GM18507 (cell line): ENCODE measurements at places on chromosomes 6 and 20.

- no peak for DNase-seq
Observed at GRCh38 chr6:46888031-46888430, 33.7 kb downstream of the ADGRF5 start.

DNA sequence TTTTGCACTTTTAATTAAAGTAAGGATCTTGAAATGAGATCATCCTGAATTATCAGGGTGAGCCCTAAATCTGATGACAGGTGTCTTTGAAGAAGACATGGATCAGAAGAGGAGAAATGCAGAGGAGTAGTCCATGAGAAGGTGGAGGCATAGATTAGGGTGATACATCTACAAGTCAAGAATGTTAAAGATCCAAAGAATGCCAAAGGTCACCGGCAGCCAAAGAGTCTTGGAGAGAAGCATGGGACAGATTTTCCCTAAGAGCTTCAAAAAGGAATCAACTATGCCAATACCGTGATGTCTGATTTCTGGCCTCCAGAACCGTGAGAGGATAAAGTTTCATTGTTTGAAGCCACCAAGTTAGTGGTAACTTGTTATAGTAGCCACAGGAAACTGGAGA, 59.0 kb upstream of the THEMIS start:
- no peak for DNase-seq

DNA sequence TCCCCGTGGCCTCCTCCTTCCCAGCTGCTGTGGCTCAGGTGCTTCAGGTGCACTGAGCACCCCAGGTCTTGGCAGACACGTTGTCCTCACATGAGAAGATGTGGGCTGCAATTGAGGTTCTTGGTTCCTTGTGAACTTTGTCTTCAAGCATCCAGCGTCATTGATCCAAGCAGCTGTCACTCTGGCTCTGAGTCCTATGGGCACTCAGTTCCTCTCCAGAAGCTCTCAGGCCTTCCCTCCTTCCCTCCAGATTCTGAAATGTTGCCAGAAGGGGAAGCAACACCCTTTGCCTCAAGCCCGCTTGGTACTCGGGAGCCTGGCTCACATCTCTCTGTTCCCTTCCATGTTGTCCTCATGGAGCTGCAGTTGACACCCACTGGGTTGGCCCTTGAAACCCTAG, 8.4 kb upstream of the MRGBP start:
- no peak for DNase-seq

GRCh38 chr6:36623547-36624459, 29.6 kb downstream of the SRSF3 start:
- peak; percentile 65 for DNase-seq

DNA sequence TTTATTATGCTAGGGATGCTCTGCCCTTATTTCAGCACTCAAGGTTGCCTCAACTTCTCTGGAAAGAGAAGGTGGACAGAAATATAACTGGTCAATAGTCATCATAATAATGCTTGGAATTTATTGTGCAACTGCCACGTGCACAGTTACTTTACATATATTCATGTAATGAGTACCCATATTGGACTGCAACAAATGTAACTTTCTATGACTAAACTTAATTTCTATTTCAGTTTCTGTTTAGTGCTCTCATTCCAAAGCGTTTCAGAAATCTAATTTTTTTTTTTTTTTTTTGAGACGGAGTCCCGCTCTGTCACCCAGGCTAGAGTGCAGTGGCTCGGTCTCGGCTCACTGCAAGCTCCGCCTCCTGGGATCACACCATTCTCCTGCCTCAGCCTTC, 28.3 kb upstream of the CD83 start:
- no peak for DNase-seq

DNA sequence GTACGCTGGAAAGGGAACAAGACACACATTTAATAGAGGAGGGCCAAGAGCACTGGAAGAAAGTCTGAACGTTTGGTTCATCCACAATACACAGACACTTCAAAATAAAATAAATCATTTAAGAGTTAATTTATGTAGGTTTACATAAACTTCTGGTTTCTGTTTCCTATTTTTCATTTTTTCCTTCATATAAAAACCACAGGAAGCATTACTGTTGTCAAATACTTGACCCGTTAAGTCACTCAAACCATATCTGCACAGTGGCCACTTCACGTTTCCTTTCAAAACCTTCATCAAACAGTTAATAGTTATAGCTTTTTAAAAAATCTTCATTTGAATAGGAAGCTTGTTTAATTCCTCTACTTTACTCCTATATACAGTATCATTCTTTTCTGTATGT, 257.6 kb upstream of the THEMIS start:
- DNase-seq, result no peak

DNA sequence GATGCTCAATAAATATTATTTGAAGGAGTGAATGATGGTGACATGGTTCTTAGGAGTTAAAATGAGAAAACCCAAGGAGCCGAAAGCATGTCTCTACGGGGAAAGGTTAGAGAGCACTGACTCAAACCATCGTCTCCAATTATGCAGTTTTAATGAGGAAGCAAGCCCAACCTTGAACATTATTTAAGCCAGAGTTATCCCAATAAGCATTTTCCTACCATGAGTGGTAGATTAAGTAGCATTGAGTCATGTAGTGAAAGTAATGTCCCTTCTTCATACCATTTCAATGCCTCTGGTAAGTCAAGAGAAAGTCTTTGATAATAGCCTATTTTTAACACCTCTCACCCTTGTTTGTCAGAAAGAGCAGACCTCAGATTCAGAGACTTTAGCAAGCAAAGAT, 13.5 kb downstream of the TSHZ2 start:
- no peak for DNase-seq

- DNase-seq, result no peak
Observed at GRCh38 chr6:76776876-76777275, 686.4 kb downstream of the HTR1B start.

GRCh38 chr6:81998432-81998831, 246.0 kb upstream of the TENT5A start:
- no peak for DNase-seq

GRCh38 chr6:44262467-44263353, 2.6 kb downstream of the NFKBIE start:
- no peak for DNase-seq

GRCh38 chr6:73085443-73085871, 139.8 kb downstream of the KHDC1L start:
- no peak for DNase-seq

GRCh38 chr20:10573273-10573950, 100.4 kb downstream of the JAG1 start:
- no peak for DNase-seq

DNA sequence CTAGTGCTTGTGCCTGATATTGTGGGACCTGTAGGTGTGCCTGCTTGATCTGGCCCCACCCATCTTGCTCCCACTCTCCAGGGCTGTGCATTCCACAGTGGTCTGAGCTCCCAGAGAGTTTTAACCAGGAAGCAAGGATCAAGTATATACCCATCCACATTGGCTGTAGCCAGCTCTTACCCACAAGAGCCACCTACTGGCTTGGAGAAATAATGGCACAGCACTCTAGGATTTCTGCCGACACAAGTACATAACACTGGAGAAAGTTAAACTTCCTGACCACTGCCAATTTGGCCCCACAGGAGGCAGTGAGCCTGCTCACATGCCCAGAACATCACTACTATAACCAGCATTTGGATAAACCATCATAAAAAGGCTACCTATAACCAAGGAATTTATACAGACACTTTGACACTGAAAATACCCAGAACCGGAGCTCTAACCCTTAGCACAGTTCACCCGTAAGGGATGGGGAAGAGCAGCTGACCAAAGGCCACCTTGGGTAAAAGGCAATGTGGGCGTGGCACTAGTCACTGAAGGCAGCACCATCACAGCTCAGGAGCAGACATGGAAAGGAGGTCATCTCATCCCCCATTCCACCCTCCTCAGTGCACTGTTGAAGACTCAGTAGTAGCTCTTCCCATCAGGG, 440.4 kb downstream of the BTBD3 start:
- DNase-seq, result no peak

GRCh38 chr6:7691675-7692452, 34.0 kb upstream of the BMP6 start:
- no peak for DNase-seq

DNA sequence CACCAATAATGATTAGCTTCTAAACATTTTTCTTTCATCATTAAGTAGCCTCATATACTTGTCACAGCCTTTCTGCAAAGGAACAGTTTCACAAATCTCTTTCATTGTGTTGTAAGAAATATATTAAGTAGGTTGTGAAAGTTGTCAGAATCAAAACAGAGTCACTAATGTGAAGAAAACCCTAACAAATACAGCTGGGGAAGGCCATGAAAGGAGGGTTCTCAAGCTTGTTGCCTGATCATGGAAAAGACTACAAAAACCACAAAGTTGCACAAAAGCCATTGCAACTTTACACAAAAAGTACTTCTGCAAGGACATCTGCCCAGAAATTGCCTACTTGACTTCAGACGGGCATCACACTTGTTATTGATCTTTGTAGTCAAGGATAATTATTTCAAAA, 216.1 kb downstream of the ALDH8A1 start:
- no peak for DNase-seq

DNA sequence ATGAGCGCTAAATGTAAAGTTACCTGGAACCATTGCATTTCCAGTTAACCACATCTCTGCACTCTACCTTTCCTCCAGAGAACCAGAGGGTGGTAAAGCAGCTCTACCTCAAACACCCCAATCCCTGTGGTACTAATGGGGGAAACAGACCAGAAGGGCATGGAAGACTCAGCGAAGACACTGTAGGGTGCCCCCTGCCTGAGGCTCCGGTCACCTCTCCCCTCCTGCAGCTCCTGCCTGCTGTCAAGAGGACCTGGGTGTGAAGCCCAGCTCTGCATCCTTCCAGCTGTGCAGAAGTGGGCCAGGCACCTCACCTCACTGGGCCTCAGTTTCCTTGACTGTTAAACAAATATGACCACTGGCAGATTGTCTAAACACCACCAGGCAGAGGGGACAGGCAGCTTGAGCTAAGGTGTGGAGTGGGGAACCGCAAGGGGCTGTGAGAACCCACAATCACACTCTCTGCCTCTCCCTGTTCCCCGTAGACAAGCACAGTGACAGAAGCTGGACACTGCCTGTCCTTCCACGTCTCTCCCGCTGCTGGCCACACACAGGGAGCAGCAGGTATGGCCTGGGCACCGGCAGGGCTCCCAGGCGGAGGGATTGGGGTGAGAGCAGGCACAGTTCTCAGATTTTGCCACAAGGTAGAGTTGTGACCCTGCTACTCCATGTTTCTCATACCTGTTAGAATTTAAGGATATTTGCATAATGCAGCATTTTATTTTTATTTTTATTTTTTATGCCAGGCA, 9.1 kb upstream of the BPIFA2 start:
- no peak for DNase-seq

DNA sequence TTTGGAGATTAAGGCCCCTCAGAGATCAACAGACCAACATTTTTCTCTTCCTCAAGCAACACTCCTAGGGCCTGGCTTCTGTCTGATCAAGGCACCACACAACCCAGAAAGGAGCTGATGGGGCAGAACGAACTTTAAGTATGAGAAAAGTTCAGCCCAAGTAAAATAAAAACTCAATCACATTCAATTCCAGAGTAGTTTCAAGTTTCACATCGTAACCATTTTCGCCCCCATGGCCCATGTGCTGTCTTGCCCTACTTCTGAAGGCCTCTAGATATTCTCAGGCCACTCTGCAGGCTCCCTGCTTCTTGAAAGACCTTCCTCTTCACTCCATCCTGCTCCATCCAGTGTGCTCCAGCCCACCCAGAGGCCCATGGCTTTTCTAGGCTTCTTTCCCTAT, 4.2 kb downstream of the IL17A start:
- DNase-seq, result no peak

- DNase-seq, result no peak
Observed at GRCh38 chr20:51562332-51563173, 20.0 kb upstream of the NFATC2 start.

GRCh38 chr20:53844259-53844658, 226.1 kb downstream of the BCAS1 start:
- DNase-seq, result no peak

- no peak for DNase-seq
Observed at GRCh38 chr6:146357578-146358430, 185.8 kb upstream of the RAB32 start.

DNA sequence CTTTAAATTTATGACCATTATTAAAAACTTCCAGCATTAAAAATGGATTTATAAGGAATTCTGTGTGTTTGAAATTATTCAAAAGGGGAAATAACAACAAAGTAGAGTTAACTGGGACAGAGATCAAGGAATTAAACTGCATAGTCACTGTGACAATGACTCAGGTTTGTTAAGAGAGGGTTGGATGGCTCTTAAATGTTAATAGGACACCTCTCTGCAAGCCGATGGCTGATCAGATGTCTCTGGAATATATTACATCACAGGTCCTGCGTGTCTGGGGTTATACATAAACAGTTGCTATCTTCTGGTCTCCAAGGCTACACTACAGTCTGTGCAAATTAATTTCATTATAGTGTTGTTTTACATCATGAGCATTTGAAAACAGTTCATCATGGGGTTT, 574.3 kb downstream of the COL12A1 start:
- no peak for DNase-seq
